ACHN (cell line): ENCODE measurements at places on chromosomes 7 and 10.
A peak's percentile ranks its signal among the peaks of the same experiment; 100 is the strongest.

DNA sequence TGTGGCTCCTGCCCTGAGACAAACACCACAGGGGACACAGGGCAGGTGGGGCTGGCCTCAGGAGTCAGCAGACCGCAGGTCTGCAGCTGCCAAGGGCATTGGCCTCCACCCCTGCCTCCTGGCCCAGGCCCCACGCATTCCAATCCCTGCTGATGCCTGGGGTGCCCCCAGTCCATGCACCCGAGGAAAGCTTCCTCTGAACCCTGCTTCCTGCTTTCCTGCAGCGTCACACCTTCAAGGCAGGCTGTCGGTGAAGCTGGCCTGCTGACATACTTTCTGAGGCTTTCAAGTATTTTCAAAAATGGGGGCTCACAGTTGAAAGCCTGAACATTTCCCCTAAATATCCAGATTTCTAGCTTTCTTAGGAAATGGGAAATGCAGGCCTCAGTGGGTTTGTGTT is 22.5 kb upstream of the ANTXRL start:
- no peak for DNase-seq

- no peak for DNase-seq
Measured at GRCh38 chr7:44709011-44709915, 39.4 kb upstream of the ZMIZ2 start.

DNA sequence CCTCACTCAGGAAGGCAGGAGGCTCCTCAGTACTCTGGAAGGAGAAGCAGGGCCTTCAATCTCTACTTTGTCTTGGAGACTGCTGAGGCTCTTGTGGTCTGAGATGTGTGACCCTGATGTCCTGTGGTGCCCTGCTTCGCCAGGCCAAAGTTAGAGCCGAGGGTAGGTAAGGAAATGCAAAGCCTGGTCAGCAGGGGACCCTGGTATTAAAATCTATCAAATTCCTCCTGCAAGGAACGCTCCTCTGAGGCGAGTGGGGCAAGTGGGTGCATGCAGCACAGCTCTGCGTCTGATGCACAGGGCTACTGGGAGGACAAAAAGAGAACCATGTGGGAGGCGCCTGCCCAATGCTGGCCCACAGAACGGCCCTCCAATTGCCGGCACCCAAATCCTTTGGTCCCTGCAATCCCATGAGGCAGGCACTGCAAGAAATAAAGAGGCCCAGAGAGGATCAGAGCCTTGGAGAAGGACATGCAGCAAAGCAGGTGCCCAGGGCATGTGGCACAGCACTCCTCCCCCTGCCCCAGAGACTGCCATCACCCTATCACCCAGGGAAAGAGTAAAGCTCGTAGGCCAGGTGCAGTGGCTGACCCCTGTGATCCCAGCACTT is 23.1 kb upstream of the ZMIZ1 start:
- no peak for DNase-seq

DNA sequence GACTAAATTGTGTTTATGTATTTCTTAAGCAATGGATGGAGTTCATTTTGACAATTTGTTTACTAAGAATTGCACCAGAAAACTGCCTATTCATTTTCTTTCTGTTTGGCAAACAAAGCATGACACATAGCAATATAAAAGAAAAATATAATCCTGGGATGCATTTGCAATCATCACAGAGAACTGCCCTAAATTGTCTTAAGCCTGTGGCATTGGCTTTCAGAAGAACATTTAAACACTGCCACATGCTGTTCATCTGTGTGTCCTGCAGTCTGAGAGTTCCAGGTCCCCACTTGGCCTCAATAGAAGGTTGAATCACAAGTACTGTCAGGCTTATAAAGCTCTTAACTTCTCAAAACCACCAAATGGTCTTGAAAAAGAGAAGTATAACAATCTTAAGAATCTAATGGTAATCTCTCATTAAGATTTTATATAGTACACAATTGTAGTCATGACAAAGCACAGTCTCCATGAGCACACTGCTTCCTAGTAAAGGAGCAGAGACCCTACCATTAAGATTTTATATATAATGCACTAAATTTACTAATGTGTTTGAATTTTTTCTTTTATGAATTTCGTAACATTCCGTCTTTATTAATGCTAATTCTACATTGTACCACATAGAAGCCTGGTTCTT is 29.9 kb downstream of the RNLS start:
- DNase-seq: peak; percentile 69

GRCh38 chr7:99129001-99129400 is 14.9 kb downstream of the SMURF1 start:
- DNase-seq: no peak

- DNase-seq: no peak
Measured at GRCh38 chr7:91325726-91326125, 61.5 kb downstream of the FZD1 start.

DNA sequence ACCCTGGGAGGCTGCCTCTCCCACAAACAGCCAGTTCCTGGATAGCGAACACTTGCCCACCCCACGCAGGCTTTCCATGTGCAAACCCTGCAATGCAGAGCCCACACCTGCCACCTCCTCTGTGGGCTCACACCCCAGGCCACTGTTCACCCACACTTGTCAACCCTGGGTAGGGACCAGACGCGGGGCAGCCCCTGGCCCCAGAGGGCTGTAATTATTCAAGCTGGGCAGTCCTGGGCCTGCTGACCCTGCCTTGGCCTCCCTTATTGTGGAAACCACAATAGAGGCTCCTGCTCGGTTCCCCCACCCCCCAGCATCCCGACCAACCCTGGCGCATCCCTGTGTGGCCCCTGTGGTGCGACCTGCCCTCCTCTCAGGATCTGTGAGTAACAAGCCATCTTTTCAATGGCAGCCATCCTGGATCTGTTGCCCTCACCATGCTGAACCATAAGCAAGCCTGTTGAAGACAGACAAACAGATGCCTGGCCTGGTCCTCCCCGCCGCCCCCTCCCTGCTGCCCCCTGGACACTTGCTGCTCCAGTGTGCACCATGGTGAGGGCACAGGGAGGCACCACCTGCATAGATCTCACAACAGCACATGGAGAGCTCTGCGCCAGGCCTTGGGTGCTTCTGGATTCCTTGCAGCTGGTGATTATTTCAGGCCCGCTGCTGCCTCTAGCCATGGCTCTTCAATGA is 15.8 kb upstream of the UBE3C start:
- DNase-seq: no peak
